ENCODE measurements at places on chromosomes 6 and 20.
A peak's percentile ranks its signal among the peaks of the same experiment; 100 is the strongest.

DNA sequence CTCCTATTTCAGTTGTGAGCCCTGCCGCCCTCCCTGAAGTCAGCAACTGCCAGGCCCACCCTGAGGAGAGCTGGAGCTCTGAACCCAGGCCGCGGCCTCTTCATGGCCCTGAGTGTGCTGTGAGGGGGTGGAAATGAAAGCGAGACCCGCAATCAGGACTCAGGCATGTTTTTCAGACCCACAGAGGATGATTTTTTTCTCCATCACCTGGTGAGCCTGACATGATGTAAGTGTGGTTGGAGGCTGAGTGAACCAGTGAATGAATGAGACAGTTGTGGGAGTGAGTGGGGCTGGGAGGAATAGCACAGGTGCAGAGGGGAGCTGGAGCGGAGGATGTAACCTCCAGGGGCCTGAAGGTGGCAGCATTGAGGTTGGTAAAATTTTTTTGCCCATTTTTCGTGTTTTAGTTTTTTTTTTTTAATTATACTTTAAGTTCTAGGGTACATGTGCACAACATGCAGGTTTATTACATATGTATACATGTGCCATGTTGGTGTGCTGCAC lies 18.3 kb downstream of the RAET1L start:
- DNase-seq: no peak

GRCh38 chr20:52103335-52103912 lies 88.2 kb downstream of the ZFP64 start:
- peak; percentile 66 for DNase-seq

DNA sequence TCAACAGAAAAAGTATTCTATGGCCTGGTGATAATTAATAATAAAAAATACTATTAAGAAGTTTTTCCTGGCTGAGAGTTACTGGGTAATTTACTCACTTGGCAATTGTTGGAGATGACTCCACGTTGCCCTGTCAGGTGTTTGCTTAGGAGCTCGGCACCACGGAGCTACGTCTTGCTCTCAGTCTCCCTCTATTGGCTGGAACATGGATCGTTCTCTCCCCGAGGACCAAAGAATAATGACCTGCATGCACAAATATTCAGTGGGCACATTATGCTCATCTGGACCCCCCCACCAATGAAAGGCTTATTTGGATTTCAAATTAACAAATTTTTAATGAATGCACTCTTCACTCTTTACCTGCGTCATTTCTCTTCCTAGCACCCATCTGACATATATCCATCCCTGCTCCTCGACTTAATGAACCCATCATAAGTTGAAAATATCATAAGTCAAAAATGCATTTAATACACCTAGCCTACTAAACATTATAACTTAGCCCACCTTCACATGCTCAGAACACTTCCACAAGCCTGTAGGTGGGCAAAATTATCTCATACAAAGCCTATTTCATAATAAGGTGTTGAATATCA lies 71.0 kb upstream of the CD83 start:
- DNase-seq: peak; percentile 15

DNA sequence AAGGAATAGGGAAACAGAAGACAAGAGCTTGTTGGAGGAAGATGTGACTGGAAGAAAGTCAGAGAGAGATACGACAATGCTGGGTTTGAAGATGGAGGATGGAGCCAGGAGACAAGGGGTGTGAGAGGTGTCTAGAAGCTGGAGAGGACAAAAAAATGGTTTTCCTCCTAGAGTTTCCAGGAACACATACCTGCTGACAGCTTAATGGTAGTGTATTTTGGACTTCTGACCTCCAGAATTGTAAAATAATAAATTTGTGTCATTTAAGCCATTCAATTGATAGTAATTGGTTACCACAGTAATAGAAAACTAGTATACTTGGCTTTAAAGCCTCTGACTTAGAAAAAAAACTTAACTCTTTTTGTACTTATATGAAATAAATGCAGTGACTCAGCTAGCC lies 3.6 kb downstream of the AIG1 start:
- no peak for DNase-seq

GRCh38 chr6:159931846-159932245 lies 37.0 kb upstream of the IGF2R start:
- DNase-seq: no peak

DNA sequence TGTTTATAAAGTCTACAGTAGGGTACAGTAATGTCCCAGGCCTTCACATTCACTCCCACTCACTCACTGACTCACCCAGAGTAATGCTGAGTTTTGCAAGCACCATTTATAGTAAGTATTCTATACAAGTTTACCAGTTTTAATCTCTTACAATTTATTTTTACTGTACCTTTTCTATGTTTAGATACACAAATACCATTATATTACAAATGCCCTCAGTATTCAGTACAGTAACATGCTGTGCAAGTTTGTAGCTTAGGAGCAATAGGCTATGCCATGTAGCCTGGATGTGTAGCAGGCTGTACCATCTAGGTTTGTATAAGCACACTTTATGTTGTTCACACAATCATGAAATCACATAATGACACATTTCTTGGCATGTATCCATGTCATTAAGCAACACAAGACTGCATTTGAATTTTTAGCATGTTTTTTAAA lies 673.6 kb downstream of the CD109 start:
- DNase-seq: no peak

GRCh38 chr6:137724018-137724403 lies 143.0 kb upstream of the TNFAIP3 start:
- peak; percentile 6 for DNase-seq

GRCh38 chr20:56173438-56173837 lies 75.1 kb upstream of the MC3R start:
- DNase-seq: no peak

GRCh38 chr6:22651731-22652130 lies 82.4 kb downstream of the HDGFL1 start:
- DNase-seq: no peak

- DNase-seq: no peak
Measured at GRCh38 chr20:15843777-15844176, 729.5 kb downstream of the KIF16B start.

DNA sequence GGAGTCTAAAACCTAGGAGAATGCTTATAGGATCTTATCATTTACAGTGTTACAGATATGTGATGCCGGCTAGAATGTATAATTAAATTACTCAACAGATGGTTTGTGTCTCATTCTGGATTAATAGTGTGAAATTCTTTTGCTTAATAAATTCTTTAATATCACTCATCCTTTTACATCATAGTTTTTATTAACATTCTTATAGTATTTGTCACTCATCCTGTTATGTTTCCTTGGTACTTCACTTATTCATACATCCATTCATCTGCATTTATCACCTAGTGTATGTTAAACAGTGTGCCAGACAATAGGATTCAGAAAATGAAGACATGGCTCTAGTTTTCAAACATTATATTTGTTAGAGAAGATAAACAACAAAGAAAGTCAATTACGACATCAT lies 468.7 kb downstream of the FRK start:
- DNase-seq: no peak

DNA sequence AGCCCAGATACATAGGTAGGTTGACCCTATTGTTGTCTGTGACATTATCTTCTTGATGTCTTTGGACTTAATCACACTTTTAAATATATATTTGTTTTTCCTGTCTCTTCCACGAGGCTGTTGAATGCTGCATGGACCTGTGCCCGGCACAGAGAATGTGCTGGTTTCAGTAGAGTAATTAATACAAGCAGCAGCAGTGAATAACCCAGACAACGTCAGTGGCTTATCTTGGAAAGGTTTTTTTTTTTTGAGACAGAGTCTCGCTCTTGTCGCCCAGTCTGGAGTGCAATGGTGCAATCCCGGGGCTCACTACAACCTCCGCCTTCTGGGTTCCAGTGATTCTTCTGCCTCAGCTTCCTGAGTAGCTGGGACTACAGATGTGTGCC lies 108.2 kb downstream of the CDH26 start:
- no peak for DNase-seq

GRCh38 chr20:62885896-62886708 lies 24.5 kb upstream of the TCFL5 start:
- no peak for DNase-seq

- peak; percentile 28 for DNase-seq
Measured at GRCh38 chr20:47330933-47331708, 25.4 kb downstream of the ZMYND8 start.

DNA sequence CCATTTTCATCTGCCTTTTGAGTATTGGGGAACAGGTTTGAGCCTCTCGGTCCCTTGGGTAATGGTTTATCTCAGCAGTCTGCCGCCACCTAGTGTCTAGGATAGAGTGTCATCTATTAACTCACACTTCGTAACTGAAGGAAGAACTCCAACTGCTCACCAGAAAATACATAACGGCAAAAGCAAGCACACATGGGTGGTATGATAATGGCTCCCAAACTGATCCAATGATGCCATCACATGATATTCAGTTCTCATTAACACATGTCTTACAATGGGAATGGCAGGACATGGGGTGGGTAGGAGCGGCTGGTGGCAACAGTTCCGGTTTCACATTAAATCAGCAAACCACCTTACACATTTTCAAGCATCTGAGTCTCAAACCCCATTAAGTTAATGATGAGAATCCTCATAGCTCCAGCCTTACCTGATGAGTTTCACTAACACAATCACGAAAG lies 110.7 kb upstream of the PHACTR1 start:
- peak; percentile 65 for DNase-seq

- DNase-seq: no peak
Measured at GRCh38 chr6:3356824-3357420, 98.2 kb downstream of the PSMG4 start.

- DNase-seq: no peak
Measured at GRCh38 chr20:44848254-44849015, 37.1 kb upstream of the YWHAB start.

- DNase-seq: no peak
Measured at GRCh38 chr6:16440636-16441212, 202.3 kb downstream of the GMPR start.

- DNase-seq: no peak
Measured at GRCh38 chr6:71592643-71593042, 293.7 kb upstream of the RIMS1 start.
